ENCODE measurements at places on chromosomes 16 and 17. TPM values are rescaled to one million over a fixed set of nuclear protein-coding genes. Genes with fewer than 3 reads are reported as not detected.

RGS11 gene
- total RNA-seq = 2.4 TPM

MGAT5B gene
- 2.8 TPM for total RNA-seq

CD300LB gene
- total RNA-seq = not detected

MAFG gene
- total RNA-seq = 29.5 TPM

USP43 gene
- 9.7 TPM for total RNA-seq

PLD2 gene
- 81.0 TPM for total RNA-seq

DNA sequence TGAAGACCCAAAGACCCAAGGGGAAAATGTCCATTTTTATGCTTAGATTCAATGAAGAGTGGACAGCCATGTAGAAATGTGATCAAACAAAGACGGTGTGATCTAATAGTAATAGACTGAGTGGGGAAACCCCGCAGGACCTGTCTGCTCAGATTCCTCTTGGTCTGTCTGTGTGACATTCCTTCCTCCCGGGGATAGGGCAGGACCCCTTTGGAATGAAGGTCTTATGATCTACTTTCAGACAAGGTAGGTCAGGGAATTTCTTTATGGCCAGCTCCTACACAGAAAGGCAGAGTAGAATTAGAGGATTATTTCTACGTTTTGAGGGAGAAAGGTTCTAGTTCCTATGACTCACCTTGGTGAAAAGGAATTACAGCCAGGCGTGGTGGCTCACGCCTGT lies 267.6 kb downstream of the STX8 start:
- no peak for DNase-seq

NRN1L gene
- total RNA-seq = not detected

PTX4 gene
- not detected for total RNA-seq

TPSAB1 gene
- total RNA-seq = not detected

- no peak for DNase-seq
Observed at GRCh38 chr17:68534695-68535088, 22.5 kb downstream of the PRKAR1A start.

HIGD1B gene
- not detected for total RNA-seq

CD300LF gene
- total RNA-seq = not detected

RSL1D1 gene
- 139 TPM for total RNA-seq

MYH11 gene
- 0.31 TPM for total RNA-seq
